ENCODE measurements at places on chromosomes 7 and 10.

- no peak for DNase-seq
Observed at GRCh38 chr7:4706384-4707216, 24.5 kb downstream of the FOXK1 start.

DNA sequence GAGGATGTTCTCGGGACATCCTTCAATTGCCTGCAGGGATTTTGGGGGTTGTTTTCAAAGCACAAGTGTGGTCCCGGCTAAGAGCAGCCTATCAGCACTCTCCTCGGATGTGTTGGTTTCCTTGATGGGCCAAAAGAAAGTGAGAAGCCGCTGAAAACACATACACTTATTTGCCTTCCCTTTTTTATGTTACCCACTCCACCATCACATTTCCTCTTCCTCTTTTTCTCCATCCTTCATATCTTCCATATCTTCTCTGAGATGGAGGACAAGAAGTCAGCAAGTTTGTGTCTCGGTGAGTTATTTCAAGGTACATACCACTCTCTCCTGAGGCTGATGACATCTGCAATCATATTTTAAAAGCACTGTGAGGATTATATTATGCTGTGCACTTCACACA is 64.0 kb downstream of the ZNF33B start:
- no peak for DNase-seq

- DNase-seq = no peak
Observed at GRCh38 chr10:102965311-102965851, 47.3 kb downstream of the CNNM2 start.

GRCh38 chr7:88269586-88269985 is 37.1 kb downstream of the STEAP4 start:
- no peak for DNase-seq

DNA sequence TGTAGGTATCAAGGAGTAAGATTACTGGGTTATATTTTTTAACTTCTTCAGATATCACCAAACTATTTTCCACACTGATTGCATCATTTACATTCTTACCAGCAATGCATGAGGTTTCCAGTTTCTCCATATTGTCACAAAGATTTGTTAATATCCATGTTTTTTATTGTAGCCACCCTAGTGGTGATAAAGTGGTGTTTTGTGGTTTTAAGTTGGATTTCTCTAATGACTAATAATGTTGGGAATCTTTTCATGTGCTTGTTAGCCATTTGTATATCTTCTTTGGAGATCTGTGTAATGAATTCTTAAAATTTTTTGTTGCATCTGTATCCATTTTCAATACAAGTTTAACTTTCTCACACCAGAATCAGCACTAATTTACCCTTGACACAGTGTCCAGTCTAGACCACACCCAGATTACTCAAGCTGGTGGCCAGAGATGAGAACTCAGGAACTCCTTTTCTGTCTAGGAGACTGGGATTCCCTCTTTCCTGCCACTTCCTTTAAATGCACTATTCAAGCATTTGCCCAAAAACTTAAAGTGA is 67.0 kb upstream of the PLXDC2 start:
- DNase-seq = no peak

- no peak for DNase-seq
Observed at GRCh38 chr10:62113680-62114079, 155.0 kb downstream of the RTKN2 start.

DNA sequence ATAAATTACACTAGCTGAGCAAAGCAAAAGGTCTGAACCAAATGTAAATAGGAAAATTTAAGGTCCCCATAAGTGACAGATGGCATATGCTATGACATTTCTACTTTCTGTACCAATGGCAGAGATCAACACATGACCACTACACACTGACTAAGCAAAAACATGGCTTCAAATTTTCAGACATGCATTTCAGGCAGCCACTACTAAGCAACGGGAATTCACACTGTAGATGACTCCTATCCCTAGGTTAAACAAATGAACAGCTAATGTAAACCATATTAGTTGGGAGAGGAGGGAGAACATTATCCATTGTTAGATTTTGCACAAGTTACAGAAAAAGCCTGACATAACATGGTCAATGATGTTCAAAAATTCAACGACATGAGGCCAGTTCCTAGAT is 11.4 kb upstream of the KIF20B start:
- no peak for DNase-seq

- no peak for DNase-seq
Observed at GRCh38 chr10:8064436-8064835, 9.9 kb downstream of the GATA3 start.

- no peak for DNase-seq
Observed at GRCh38 chr7:130333832-130334231, 10.8 kb upstream of the CPA5 start.

DNA sequence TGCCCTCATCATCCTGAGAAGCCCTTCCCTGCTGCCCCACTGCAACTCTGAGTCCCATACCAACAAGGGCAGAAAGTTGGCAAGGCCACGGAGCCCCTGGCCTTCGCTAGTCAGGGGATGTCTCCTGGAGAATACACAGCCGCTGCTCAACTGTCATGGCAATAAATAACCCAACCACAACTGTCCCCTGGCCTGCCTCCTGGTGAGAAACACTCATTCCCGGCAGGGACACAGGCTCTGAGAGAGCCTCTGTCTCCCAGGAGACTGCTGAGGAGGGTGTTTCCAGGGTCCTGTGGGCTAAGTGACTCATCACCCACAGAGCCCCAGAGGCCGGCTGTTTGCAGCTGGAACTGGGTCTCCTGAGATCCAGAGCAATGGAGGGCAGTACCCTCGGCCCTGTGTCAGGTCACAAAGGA is 354.1 kb downstream of the TNS3 start:
- no peak for DNase-seq

- no peak for DNase-seq
Observed at GRCh38 chr10:74174521-74174920, 23.5 kb downstream of the ADK start.

- DNase-seq = no peak
Observed at GRCh38 chr10:127635882-127636281, 86.8 kb downstream of the NPS start.

GRCh38 chr10:80506189-80506575 is 31.5 kb upstream of the SH2D4B start:
- no peak for DNase-seq

GRCh38 chr10:7950981-7951847 is 103.3 kb upstream of the GATA3 start:
- no peak for DNase-seq

GRCh38 chr10:113000876-113001598 is 51.0 kb downstream of the TCF7L2 start:
- no peak for DNase-seq

DNA sequence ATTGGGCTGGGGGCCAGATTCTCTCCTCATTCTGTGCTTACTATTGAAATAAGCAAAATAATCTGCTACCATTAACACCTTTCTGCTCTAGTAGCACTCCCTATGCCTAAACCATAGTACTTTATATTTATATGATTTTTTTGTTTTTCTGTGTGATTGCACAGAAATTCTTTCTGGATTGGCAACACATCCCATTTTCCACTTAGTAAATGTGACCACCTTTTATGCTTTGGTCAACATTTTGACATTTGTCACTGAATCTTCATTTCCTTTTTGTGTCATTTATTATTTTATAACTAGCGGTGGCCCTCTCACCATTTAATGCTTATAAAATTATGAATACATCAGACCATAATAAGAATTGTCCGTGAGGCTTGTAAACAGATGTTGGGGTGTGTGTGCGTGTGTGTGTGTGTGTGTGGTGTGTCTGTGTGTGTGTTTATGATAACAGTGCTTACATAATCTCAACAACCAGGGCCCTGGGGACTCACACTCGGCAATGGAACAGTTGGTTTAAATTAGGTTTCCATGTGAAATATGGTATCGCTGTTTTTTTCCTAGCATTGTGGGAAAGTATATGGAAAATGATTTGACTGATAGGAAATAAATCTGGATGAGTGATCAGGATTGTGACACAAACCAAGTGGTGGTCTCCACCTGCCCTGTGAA is 138.9 kb downstream of the NOC3L start:
- no peak for DNase-seq

DNA sequence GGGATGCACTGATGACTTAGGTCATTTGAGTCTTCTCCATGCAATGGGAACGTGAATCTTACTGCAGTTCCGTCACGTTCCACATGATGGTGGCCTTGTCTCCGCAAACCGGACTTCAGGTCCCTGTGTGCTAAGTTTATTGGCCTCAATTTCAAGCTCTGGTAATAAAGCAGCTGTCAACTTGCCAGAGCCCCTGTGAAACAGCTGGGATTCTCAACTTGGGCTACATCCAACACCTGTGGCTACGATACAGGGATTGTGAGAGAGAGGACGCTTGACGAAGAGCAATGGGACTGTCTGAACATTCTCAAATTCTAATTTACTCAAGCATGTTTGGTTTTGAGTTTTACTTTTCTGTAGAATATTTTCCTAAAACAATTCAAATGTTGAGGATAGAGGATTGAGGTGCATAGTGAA is 174.2 kb downstream of the PTN start:
- no peak for DNase-seq

GRCh38 chr7:51325261-51325676 is 8.7 kb upstream of the COBL start:
- no peak for DNase-seq

Data from stimulated activated CD4-positive, alpha-beta T cell treated with anti-CD3 and anti-CD28 coated beads, Interleukin-2, amount 100 ng/mL, for 4 hours (primary cell).